MG63 (cell line): ENCODE measurements at places on chromosomes 13 and 19. TPM values are rescaled to one million over a fixed set of nuclear protein-coding genes. Genes with fewer than 3 reads are reported as not detected.

GRCh38 chr13:39941236-39941635, 285.8 kb downstream of the COG6 start:
- no peak for DNase-seq

- DNase-seq, result no peak
These were observed 13.5 kb upstream of the OR7D2 start for GRCh38 chr19:9165261-9165660.

DNA sequence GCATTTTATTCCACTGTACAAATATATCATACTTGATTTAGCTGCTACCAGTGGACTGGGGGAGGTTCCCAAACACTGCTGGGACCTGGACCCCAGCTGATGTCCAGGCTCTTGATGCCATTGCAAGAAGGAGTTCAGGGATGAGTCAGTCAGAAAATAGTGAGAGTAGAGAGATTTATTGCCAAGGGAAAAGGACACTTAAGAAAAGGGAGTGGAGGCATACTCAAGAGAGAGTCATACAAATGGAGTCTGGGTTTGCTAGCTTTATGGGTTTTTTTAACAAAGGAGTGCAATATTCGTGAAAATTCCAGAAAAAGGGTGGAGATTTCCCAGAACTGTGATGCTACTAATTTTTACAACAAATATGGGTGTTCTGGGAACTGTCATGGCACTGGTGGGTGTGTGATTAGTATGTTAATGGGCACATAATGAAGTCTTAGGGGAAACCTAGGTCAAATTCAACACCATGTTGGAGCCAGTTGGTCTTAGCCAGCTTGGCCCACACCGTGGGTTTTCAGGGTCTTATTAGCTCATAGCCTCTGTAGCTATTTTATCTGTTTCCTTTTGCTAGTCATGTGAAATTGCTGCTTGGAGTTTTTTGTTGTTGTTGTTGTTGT, 36.2 kb downstream of the GPC6 start:
- peak; percentile 39 for DNase-seq

NKG7 gene
- total RNA-seq, result not detected in 2 replicates

DNA sequence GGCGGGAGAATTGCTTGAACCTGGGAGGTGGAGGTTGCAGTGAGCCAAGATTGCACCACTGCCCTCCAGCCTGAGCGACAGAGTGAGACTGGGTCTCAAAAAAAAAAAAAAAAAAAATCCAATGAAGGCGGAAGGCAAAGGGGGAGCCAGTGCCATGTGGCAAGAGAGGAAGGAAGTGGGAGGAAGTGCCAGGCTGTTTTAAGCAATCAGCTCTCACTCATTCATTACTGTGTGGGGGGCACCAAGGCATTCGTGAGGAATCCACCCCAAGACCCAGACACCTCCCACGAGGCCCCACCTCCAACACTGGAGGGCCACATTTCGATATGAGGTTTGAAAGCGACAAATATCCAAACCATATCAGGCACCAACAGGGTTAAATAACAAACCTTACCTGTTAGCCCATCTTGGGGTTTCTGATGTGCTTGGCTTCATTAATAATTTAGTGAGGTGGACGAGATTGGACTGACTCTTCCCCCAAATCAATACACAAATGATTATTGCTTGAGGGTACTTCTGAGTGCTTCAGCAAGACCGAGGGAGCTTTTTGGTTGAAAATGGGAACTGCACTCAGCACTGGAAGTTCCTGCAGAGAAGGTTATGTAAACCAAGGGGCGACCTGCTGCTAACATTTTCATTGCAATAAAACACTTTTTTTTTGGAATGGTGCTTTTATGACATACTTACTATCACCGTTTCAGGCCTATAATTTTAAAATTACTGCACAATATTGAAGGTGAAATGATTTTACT, 7.5 kb upstream of the LRP3 start:
- no peak for DNase-seq

- DNase-seq, result no peak
These were observed 168.0 kb downstream of the TNFSF13B start for GRCh38 chr13:108437496-108437895.

DNA sequence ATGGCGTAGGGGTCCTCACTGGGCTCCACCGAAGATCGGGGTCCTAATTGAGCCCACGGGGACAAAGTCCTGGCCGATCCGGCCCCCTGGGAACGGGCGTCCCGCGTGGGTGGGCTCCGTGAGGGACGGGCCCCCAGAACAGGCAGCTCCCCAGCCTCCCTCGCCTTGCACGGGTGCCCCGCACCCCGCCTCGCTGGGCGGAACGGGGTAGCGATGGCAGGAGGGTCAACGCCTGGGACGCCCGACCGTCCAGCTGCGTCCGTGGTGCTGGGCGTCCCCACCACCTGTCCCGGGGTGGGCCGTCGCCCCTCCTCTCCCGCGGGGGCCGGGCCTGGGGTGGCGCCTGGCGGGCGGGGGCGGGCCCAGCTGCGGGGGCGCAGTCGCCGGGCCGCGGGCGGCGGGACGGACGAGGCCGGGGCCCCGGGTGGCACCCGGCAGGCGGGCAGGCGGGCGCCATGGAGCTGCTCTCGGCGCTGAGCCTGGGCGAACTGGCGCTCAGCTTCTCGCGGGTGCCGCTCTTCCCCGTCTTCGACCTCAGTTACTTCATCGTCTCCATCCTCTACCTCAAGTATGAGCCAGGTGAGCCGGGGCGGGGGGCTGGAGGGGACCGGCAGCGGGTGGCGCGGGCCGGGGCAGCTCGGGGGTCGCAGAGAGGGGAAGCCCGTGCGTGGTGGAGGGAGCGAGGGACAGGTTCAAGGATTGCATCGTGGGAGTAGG, at the start of gene TMEM38A:
Gene TMEM38A, plus strand, starts transcription at position 377 of the 717 bp plus-strand sequence. Its CDS starts 79 bp downstream, at position 456.
- DNase-seq, result peak; percentile 49

- no peak for DNase-seq
These were observed 4.8 kb downstream of the RUBCNL start for GRCh38 chr13:46382224-46382623.

DNA sequence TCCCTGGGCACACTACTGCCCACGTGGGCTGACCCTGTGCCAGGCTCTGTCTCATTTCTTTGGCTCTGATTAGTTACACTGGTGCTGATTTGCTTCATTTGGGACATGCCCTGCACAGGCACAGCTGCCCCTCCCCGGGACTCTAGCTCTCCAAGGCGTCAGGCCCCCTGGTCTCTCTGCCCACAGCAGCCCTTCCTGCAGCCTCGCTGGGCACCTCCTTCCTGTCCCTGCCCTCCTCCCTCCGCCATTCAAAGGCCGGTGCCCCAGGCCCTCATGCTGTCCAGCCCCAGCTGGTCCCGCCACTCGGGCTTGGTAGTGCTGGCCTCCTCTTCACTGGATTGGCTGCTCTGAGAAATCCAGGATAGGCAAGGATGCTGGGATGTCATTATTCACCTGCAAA, 73.1 kb downstream of the ERICH6B start:
- peak; percentile 50 for DNase-seq

GRCh38 chr13:36998624-36999041, 507 bp downstream of the ALG5 start:
- DNase-seq, result no peak

DNA sequence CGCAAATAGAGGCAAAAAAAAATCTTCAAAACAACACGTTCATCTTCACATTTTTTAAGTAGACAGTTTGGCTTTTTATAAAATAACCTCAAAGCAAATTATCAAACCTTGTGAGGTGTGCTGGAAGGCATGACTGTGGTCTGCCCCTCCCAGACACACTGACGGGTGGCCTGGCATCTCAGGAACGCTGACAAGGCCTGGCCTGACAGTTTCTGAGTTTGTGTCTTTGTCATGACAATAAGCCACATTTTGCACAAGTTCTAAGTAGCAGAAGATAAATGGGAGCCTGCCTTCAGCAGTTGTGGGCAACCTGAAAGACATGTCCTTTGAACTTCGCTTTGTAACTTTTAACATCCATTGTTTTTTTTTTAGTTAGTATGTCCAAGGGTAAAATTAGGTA, 38.5 kb downstream of the SOX21 start:
- no peak for DNase-seq

GRK1 gene
- not detected in 2 replicates for total RNA-seq

- DNase-seq, result no peak
These were observed 399.6 kb downstream of the DCT start for GRCh38 chr13:94079876-94080275.

PDE4C gene
- not detected in 2 replicates for total RNA-seq

MIA gene
- not detected in 2 replicates for total RNA-seq

GJB6 gene
- total RNA-seq, result not detected in 2 replicates

DNA sequence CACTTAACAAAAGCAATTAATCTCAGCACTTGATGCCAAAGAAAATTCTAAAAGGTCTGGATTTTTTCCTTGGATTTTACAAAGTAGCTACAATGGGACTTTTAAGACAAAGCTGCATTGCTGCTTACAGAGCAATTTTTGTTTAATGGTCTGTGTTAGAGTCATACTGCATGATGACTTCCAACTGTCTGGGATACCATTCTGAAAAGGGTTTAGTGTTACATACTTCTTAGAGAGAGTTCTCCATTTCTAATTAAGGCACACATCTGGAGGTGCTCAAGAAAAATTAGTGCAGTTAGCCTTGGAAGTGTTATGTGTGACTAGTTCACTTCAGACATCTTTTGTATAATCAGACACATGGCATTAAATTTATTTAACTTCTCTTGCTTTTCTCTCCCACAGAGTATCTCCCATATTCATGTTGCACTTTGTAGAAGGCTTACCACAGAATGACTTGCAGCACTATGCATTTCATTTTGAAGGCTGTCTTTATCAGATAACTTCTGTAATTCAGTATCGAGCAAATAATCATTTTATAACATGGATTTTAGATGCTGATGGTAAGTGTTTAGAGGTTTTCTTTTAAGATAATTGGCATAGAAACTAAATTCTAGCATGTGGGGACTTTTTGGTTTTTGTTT, 35.1 kb downstream of the USPL1 start:
- no peak for DNase-seq

ZNF525 gene
- total RNA-seq, result 1.1 and 2.7 TPM in 2 replicates

DNA sequence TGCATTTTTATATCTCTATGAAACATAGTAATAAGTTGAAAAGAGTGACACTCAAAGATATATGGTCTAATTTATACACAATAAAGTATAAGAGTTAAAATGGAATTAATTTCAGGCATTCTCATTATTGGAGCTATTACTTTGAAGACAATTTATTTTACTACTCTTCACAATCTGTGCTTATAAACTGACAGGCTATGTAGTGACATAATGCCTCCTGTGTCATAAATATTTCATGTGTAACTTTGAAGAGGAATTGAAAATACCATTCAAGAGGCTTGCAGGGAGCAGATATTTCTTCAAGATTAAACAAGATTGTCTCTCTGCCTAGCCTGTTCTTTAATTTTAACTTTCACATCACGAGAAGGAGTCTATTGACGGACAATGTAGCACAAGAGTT, 1881.5 kb upstream of the PCDH20 start:
- no peak for DNase-seq

GRCh38 chr13:37364956-37365355, 233.6 kb downstream of the POSTN start:
- no peak for DNase-seq

SLC25A41 gene
- total RNA-seq, result not detected in 2 replicates

DNA sequence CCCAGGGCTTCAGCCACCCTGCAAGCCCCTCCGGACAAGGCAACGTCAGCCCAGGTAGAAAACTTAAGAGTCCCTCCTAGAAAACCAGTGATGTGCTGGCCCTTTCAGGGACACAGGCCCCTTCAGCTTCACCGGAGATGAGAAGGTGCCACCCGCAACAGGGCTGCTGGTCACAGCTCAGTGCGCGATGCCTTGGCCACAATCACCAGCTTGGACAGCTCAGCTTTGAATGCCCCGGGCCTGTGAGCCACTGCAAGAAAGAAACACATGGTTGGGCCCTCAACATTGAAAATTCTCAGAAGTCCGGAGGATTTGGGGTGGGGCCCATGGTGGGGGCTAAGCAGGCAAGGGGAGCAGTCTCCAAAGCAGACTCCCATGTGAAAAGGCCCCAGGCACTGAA, 12.3 kb downstream of the MYDGF start:
- DNase-seq, result no peak

DNA sequence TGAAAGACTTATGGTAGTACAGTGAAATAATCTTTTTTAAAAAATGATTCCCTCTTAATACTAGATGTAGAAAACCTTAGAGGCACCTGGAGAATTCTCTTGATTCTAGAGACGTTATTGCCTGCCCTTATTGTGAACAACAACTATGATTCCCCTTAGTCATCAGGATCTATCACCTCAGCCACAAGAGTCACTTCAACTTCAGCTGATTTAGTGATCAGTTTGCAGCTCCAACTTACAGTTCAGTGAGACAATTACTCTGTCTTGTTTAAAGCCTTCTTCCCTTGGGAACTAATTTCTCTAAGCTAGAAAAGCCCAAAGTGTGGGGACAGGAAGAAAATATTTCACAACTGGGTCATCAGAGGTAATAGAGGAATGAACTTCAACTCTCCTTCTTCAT, 254.3 kb upstream of the SLITRK1 start:
- no peak for DNase-seq

DNA sequence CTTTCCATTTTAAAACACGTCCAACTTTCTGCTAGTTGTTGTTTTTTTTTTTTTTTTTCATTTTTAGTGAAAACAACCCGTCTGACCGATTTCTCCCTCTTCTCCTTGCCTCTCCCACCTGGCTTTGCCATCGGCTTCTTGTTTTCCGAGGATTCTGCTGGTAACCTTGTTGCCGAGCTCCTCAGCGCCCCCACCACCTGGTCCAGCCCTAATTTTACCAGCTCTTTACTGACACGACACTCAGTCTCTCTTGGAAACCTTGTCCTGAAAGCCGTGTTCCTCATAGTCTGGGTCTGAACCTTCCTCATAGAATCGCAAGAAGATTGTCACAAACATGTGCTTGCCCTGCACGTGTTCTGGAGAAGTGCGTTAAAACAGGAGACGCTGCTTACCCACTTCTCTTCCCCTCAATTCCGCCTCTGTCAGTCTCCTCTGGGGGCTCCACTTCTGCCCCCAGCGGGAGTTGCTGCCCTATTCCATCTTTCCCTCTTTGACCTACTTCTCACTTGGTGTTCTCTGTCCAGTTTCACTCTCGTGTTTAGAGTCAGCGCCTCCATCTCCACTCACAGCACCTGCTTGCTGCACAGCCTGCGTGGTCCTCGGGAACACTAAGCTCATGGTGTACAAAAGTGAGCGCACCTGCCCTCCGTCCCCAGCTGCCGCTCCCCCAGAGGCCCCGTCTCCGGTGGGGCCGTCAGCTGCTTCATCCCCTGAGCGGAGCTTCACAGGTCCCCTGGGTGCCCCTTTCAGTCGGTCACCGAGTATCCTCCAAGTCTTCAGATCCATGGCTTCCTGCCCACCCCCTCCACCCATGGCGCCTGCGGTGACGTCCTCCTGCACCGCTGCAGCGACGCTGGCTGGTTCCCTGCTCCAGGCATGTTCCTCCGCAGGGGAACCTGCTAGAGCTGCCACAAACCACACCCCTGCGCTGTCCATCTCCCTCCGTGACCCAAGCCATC, 65.1 kb downstream of the TM9SF2 start:
- DNase-seq, result no peak

C1QTNF9 gene
- total RNA-seq, result not detected in 2 replicates

- no peak for DNase-seq
These were observed 228.8 kb downstream of the PCDH9 start for GRCh38 chr13:67001363-67001762.

DNA sequence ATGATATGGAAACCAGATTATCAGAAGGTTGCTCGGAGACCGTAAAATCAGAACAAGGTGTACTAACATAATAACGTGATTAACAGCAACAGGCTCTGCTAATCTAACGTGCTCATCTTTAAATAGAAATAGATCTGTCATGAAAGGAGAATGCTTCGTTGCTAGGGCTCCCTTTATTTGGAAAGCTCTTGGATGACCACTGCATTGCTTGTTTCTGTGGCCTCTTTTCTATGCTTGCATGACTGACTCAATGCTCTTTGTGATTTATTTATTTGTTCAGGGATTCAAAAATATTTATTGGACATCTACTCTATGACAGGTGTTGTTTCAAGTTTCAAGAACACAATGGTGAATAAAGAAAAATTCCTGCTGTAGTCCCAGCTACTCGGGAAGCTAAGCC, 22.3 kb upstream of the ZDHHC20 start:
- DNase-seq, result no peak
